ENCODE measurements at places on chromosomes 4 and X.

DNA sequence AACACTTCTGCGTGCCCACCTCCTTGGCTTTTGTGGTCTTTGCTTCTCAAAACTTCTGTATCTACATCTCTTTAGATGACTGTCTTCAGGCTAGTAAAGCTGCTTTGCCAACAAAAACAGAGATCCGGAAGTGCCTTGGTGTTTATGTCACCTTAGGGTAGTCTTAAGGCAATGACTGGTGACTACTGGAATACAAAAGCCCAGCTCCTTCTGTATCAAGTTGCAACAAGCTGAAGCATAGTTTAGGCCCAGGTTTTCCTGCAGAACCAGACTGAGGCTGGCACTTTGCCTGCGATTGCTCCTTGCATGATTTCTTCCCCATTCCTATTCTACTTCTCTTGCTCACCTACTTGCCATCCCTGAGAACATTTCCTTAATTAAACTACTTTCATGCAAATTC lies 333.8 kb downstream of the DMD start:
- no peak for DNase-seq

DNA sequence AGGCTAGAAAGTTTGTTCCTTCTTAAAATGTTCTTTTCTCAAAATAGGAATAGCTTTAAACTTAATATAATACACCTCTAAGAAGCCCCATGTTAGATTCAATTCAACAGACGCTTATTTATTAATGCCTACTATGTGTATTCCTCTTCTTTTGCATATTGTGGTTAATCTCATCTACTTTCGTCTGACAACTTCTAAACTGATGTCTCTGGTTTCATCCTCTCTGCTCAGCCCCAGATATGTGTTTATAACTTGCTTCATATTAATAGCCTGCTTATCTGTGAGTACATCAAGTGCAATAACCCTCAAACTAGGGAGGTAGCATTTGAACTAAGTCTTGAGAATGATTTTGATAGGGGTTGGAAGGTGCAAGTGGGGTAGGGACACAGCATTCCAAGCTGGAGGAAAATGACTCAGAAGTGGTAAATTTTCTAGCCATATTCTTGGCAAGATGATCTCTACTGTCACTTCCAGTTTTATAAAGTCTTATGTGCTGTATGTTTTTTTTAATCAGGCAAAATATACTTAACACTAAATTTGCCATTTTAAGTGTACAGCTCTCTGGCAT lies 37.0 kb downstream of the STK26 start:
- DNase-seq = no peak

GRCh38 chr4:56052966-56053365 lies 104.2 kb downstream of the CEP135 start:
- no peak for DNase-seq

- DNase-seq = no peak
Observed at GRCh38 chr4:153131596-153131995, 72.6 kb upstream of the TRIM2 start.

DNA sequence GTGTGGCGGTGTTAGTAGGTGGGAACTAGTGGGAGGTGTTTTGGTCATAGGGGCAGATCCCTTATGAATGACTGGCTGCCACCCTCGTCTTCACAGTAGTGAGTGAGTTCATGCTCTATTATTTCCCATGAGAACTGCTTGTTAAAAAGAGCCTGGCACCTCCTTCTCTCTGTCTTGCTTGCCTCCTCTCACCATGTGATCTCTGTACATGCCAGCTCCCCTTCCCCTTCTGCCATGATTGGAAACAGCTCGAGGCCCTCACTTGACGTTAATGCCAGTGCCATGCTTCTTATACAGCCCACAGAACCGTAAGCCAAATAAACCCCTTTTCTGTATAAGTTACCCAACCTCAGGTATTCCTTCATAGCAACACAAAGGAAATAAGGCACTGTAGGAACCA lies 21.7 kb downstream of the PNMA6F start:
- no peak for DNase-seq

DNA sequence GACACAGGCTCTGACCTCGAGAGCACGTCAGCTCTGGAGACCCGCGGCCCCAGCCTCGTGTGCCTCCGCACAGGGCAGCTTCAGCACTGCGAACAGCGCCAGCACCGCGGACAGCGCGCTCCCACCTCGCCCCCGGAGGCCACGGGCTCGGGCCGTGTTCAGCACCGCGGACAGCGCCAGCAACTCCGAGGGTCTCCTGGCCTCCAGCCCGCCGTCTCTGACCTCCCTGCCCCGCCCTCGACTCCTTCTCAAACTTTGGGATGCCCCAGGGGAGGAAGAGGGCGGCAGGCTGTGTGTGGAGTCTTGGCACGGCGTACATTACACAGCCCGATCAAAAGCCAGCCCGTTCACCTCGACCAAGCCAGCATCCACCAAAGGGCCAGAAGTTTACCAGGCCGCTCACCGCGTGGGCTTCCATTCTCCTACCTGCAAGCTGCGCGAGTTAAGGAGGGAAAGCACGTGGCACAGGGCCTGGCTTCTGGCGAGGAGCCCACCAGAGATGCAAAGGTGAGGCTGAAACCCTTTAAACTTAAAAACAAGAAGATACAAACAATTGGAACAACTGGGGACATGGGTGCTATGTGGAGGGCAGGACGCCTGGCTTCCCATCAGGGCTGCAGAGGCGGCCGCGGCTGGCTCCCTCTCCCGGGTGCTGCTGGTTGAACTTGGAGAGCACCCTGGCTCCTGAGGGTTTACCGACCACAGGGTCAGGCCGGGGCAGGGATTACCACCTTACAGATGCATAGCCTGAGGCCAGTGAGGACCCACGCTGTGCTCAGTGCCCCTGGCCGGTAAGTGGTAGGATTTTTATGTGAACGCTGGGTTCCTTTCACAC lies 4.5 kb upstream of the NKX1-1 start:
- peak; percentile 88 for DNase-seq

DNA sequence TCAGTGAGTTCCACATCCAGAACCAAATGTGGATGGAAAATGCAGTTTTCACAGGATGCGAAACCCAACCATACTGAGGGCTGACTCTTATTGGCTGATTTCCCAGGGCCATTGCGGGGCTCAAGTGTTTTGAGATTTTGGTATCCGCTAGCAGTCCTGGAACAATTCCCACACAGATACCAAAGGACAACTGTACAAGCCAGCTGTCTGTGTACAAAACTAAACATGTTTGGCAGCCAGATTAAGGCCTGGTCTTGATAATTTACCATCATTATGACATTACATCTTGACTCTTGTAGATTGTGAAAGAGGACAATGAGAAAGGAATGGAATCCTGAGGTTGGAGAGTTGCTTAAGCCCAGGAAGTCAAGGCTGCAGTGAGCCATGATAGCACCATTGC lies 121.9 kb downstream of the DKK2 start:
- no peak for DNase-seq

GRCh38 chr4:179225594-179225993 lies 1783.4 kb upstream of the AGA start:
- no peak for DNase-seq

- no peak for DNase-seq
Observed at GRCh38 chrX:103797691-103798090, 21.1 kb downstream of the PLP1 start.

GRCh38 chr4:56657128-56657527 lies 24.0 kb downstream of the HOPX start:
- DNase-seq = no peak

- no peak for DNase-seq
Observed at GRCh38 chr4:6777636-6778281, 4.8 kb upstream of the KIAA0232 start.

DNA sequence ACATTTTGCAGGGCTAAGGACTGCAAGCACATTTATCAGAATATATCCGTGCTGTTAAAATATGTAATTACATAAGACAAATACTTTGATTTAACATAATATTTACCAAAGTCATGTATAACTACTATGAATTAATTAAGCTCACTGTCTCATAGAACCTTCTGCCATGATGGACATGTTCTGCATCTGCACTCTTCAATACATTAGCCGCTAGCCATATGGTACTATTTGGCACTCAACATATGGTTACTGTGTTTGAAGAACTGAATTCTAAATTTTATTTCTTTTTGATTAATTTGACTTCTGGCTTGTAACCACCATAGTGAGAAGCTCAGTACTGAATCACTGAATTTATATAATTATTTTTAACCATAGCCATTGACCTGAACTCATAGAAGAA lies 427.0 kb upstream of the TRAM1L1 start:
- no peak for DNase-seq

DNA sequence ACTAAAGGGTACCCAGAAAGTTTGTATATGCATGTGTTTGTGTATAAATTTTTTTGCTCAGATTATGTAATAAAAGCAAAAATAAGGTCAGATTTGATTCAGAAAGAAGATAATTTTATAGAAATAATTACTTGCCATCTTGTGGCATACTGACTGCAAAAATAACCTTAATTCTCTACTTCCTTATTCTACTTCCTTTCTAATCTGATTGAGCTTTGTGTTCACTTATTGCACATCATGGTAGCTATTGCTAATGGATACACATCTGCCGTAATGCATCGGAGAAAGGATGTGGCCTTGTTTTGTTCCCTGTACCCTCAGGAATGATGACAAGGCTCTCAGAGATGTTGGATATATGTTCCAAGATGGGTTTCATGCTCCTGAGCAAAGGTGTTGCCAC lies 10.5 kb upstream of the GNPDA2 start:
- DNase-seq = no peak

DNA sequence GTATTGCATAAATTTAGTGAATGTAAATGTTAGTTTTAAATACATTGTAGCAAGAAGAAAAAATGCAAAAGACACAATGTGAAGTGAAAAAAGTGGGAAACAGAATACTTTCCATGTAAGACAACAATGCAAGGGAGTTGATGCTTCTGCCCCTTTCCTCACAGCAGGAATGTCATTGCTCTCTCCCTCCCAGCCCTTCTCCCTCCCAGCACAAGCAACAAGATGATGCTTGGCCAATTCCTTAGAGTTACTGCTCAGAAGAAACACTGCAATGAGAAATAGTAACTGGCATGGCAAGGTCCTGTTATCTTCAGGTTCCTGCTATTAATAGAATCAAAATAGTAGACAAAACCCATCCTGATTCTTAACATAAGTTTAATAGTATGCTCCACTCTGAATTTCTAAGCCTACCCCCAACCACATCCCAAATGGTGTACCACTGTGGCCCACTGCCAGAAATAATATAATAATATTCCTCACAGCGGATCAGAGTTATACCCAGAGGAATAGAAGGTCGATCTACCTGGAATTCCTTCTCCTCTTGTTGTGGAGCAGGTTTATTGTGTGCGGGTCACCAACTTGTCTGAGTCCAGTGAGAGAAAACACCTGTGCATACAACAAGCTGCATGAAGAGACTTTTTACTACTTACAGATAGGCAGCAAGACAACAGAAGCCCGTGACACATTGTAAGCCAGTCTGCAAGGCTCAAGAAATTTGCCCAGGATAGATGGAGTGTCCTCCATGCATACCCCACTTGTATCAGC lies 69.8 kb upstream of the SLC7A11 start:
- DNase-seq = no peak

- DNase-seq = no peak
Observed at GRCh38 chrX:45756557-45756956, 555.9 kb upstream of the DIPK2B start.

DNA sequence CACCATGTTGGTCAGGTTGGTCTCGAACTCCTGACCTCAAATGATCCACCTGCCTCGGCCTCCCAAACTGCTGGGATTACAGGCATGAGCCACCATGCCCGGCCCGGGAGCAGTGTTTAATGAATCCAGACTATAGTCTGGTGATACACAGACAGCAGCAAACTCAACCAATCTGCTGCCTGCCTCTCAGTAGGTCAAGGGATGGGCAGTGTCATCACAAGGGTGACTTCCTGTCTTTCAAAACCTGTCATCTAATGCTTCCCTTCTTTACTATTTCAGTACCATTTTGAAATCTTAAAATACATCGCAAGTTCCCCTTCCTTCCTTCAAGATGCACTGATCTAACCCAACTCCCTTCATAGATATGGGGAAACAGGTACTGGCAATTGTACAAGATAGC lies 8.4 kb downstream of the RPL39 start:
- no peak for DNase-seq

DNA sequence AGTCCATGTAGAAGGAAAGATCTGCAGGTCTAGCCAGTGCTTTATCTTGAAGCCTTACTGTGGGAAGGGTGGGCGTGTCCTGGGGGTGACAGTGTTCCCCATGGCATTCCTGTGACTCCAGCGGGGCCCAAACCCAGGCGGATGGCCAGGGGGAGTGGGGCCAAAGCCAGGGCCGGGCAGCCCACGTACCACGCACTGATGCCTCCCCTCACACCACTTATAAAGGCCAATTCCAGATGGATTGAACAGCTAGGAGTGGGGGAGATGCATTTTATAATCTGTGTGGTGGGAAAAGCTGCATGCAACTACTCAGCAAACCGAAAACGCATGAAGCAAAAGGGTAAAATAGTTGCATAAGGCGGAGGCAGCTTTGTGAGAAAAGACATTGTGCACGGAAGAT lies 36.4 kb downstream of the NELFA start:
- DNase-seq = no peak

DNA sequence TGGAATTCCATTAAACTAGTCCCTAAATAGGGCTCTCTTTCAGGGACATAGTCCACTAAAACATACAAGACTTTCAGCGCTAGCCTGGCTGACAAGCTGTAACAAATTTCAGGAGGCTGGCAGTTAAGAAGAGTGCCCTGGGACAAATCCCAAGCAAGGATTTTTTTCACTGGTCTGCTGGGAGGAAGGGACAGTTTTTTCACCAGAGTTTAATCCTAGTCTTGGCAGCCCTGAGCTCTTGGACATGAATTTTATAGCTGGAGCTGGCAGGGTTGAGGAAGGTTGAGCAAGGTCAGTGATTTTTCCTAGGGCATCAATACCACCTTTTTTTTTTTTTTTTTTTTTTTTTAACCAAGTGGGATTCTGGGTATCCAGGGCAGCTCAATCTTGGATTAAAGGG lies 184.4 kb downstream of the SH2D1A start:
- no peak for DNase-seq

- no peak for DNase-seq
Observed at GRCh38 chrX:148567229-148567628, 66.8 kb downstream of the AFF2 start.

All from HEK293T (cell line).